ENCODE measurements at places on chromosomes 4 and X.

DNA sequence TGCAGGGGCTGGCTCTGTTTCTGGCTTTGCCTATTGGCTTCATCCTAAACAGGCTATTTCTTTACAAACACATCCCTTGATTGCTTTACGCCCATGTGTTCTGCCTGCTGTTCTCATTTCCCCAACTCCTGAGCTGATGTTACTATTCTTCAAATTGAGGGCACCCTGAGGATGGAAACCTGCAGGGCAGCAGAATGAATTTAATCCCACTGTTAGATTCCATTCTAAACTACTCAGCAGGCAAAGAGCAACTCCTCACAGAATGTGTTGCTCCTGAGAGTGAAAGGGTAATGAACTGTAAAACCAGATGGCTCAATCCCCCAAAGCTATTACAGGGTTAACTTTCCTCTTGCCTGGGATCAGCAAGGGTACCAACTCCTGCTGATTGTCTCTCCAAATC, 75.7 kb downstream of the ANKRD50 start:
- no peak for DNase-seq

DNA sequence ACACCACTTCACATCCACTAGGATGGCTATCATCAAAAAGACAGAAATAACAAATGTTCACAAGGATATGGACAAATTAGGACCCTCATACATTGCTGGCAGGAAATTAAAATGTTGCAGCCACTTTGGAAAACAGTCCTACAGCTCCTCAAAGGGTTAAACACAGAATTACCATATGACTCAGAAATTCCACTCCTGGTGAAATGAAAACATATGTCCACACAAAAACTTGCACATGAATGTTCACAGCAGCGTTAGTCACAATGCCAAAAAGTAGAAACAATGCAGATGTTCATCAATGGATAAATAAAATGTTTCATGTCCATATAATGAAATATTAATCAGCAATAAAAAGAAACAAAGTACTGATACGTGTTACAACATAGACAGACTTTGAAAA, 15.1 kb downstream of the S100G start:
- DNase-seq, result no peak

- no peak for DNase-seq
These were observed 335.8 kb downstream of the PABPC4L start for GRCh38 chr4:133865612-133866327.

GRCh38 chr4:87819281-87819919, 13.4 kb upstream of the MEPE start:
- DNase-seq, result no peak

DNA sequence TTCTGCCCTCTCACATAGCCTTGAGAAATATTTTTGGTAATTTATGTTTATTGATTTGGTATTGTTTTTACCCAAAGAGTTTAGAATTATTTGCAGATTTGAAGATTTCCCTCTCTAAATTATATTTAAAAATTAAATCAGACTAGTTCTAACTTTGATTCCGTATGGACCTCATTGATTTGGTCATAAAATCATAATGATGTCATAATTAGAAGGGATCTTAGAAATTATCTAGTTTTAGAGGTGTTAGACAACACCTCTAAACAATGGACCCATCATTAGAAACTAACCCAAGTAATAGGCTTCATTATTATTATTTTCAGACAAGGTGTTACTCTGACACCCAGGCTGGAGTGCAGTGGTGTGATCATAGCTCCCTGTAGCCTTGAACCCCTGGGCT, 24.1 kb downstream of the DLG3 start:
- DNase-seq, result no peak

- DNase-seq, result no peak
These were observed 16.8 kb downstream of the MID1 start for GRCh38 chrX:10603612-10604011.

- DNase-seq, result no peak
These were observed 88.8 kb upstream of the PCDH18 start for GRCh38 chr4:137621056-137621455.

DNA sequence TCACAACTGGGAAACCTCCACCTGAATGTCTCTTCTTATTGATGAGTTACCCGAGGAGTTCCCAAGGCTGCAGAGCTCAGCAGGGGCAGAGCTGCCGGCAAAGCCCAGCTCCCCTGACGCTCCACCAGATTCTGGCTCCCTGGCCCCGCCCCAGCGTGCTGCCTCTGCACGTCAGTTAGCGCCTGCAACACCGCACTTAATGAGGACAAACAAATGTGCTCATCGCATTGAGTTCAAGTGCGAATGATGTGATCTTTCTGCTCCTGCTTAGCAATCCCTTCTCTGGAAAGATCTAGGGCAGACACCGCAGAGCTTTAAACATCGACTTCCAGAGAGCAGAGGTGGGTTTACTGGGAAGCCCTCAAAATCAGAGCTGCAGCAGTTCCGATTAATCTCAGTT, 55.5 kb upstream of the FBXW7 start:
- no peak for DNase-seq

- DNase-seq, result no peak
These were observed 235.1 kb upstream of the HCCS start for GRCh38 chrX:10875995-10876394.

DNA sequence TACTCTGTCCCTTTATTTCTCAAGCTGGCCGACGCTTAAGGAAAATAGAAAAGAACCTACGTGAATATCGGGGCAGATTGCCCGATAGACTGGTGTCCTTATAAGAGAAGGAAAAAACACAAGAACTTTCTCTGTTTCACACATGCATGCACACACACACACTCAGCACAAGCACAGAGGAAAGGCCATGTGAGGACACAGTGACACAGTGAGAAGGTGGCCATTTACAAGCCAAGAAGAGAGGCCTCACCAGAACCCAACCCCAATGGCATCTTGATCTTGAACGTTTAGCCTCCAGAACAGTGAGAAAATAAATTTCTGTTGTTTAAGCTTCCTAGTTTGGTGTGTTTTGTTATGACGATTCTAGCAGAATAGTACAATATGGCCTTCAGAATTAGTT, 37.0 kb downstream of the SPRY1 start:
- no peak for DNase-seq

DNA sequence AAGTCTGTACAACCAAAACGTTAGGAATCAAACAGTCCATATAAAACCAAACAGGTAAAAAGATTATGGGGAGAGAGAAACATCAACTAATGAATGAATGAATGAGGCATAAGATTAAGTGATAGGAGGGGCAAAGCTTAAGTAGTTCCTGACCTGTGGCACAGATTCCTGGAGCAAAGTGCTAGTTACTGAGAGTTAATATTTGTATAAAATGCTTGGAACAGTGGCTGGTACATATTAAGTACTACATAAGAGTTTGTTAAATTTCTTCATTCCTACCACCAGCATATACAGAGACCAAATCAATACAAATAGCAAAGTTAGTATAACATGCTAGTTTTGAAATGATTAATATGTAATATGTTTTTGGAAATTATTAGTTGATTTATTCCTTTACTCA, 363.7 kb downstream of the ADAM29 start:
- DNase-seq, result no peak

GRCh38 chr4:102598086-102598761, 97.1 kb downstream of the NFKB1 start:
- no peak for DNase-seq

DNA sequence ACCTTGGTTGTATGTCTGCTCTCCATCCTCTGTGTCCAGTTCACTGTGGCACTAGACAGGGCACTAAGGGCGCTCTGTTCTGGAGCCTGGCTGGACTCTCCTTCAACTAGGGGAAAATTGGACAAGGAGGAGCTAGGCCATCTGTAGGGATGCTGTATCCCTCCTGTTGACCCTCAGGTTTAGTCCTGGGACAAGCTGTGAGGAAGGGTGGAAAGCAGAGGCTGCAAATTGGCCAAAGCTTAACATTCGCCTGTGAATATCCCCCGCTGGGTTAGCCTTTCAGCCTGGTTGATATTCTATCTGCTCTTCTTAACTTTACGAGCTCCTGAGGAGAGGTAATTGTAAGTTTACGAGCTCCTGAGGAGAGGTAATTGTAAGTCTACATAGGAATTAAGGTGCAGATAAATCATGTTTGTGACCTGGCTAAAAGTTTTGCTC, 64.4 kb upstream of the ENPEP start:
- no peak for DNase-seq

DNA sequence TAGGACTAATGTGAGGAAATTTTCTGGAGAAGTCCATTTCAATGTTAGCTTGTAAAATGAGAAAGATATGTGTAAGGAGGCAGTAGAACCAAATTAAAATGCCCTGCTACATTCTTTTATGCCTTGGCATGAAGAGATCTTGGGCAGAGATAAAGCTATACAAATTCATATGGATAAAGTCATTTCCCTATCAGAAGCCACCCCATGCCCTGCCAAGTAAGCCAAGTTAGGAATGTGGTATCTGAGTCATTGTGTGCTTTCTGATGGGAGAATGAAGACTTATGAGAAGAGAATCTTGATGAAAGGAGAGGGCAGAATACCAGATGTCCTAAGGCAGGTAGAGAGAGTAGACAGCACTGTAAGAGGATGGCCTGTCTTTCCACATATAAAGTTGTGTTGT, 83.7 kb downstream of the TEX13A start:
- DNase-seq, result no peak

DNA sequence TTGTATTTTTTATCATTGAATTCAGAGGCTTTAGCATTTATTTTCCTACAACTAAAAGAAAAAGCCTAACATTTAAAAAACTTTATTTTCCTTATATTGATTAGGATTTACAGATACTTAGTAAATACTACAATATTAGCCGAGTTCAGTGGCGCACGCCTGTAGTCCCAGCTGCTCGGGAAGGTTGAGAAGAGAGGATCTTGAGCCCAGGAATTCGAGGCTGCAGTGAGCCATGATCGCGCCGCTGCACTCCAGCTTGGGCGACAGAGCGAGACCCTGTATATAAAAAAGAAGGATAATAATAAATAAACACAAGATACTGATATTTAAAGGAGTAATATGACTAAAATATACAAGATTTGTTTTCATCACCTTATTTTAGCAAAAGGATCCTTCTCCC, 681 bp upstream of the UPF3B start:
- no peak for DNase-seq

DNA sequence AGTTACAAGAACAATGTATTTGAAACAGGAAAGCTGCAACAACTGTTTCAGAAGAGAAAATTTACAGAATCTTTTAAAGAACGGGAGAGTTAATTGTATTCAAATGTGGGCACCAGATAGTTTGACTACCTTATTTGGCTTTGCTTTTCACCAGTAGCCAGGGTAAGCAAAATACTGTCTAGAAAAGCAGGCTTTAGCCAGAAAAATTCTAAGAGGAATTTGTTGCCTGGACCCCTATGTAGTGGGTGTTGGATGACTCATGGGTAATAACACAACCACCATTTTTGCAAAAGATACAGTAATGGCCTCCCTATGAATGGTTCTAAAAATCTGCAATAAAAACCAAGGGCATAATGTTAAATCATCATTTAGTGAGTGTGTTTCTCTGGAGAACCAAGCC, 233.4 kb upstream of the ANXA3 start:
- no peak for DNase-seq

DNA sequence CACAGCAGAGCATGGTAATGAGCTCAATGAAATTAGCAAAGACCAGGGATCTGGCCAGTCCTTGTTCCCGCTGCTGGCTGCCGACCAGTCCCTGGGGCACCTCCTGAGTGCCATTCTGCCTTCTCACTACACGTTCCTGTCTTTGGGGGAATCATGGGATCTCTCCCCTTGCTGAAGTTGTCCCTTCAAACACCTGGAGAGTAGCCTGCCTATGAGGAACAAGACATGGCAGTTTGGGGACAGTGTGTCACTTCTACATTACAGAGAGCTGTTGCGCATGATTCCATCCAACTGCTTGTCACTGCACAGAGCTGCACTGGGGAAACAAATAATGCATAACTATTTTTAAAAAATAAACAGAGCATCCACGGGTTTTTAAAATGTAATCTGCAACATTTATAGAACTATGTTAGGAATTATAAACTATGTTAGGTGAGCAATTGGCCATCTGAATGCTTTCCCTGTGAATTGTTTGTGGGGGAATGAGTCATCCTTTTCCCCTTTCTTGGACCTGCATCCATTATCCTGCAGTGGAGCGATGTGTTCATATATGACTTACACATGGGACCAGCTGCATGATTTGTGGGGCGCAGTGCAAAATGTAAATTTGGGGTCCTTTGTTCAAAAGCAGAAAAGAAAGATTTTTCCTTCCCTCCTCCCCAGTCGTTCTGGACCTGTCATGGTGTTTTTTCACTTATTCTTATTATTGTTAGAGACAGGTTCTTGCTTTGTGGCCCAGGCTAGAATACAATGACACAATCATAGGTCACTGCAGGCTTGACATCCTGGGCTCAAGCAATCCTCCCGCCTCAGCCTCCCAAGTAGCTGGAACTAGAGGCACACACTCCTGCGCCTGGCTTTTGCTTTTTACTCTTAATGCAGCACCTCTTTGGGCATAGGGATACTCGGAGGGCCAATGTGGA, 115.0 kb upstream of the TBL1X start:
- no peak for DNase-seq

DNA sequence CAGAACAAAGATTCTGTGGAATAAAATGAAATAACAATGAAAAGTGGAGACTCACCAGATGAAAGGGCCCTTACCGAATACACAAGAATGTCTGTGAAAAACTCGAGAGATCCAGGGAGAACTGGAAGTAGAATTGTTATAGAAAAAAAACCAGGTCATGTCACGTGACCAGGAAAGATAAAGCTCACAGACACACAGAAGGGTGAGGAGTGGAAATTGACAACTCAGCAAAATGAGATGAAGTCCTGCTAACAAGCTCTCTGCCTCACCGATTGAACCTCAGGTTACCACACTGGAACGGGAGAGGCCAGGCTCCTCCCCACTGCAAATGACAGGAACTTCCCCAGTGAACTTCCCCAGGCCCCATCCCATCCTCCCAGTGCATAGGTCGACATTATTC, 1618.0 kb upstream of the PCDH10 start:
- no peak for DNase-seq

GRCh38 chrX:154458954-154459778, 1.1 kb downstream of the PLXNA3 start:
- no peak for DNase-seq

DNA sequence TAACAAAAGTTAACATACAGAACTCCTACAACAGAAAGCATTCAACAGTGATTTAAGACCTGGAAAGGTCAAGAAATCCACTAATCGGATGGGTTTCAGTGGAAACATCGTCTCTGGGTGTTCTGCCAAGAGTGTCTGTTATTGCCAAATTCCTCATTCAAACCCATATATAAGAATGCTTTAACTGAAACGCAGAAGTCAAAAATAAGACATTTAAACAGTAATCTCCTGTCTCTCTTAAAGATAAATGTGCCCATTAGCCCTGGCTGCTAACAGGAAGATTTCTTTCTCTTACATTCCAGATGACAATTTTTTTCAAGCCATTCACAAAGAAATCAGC, 31.5 kb downstream of the DCTD start:
- no peak for DNase-seq

DNA sequence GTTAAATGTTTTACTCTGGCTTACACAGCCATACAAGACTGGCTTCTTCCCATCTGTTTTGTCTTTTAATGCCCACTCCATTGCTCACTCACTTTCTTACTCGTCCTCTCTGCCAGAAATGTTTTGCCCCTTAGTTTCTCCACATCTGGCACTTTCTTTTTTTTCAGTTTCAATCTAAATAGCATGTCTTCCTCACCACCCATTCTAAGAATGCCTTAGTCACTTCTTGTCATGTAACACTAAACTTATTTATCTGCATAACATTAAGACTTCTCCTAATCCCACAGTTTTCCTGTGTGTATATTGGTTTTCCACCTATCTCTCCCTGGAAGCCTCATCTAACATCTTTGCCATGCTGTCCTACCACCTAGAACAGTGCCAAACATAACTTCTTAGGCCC, 119.3 kb downstream of the ADAMTS3 start:
- DNase-seq, result no peak
